ENCODE measurements at places on chromosomes 2 and 18.

DNA sequence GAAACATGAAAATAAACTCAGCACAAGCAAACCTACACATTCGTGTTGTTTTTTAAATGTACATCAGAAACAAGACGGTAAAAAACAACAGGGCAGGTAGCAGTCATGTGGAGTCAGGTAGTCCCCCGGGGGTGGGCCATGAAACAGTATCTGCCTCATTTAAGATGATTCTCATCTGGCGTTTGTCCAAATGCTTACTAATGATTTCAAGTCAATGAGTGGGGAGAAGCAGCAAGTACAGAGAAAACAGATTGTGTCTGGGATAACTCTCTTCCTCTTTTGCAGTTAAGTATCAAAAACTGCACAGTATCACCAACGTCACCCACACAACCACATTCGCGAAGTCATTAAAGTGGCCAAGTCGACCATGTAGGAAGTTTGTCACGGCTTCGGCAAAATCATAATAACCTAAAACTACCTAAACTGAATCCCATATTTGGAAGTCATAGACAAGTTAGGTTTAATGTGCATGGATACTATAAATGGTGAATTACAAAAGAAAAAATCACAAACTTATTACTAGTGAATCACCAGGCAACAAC lies 1.3 kb downstream of the LAPTM4A start:
- DNase-seq = peak; percentile 66

DNA sequence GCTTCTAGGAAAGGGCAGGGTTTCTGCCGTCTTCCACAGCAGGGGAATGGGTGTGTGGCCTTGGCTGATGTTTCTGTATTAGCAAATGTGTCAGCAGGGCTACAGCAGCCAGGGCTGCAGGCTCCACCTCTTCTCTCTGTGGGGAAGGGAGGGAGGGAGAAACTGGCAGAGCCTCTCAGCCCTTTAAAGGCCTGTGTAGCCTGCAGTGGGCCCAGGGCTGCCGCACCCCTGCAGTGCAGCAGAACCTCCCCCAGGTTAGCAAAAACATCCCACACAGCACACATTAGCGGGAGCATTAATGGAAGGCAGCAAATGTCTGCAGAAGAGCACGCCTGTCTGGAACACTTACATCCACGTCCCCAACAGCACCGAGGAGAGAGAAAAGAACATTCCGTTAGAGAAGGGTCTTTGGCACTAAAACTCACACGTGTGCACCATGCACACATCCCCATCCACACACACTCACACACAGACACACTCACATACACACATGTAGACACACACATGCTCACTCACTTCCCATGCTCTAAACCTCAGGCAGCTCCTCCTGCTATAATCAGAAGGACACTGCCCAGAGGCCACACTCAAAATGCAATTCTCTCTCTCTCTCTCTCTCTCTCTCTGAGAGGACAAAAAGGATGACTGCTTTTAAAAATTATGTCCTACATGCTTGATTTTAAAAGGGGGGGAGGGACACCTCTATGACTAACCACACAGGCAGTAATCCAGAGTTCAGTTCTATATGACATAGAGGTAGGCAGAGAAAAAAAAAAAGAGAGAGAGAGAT lies 24.1 kb downstream of the MRPL35 start:
- DNase-seq = no peak

- no peak for DNase-seq
Observed at GRCh38 chr2:121365061-121365460, 80.1 kb upstream of the TFCP2L1 start.

GRCh38 chr2:10514743-10515142 lies 66.6 kb upstream of the ODC1 start:
- DNase-seq = no peak

GRCh38 chr18:37566479-37567060 lies 972 bp upstream of the CELF4 start:
- peak; percentile 40 for DNase-seq

DNA sequence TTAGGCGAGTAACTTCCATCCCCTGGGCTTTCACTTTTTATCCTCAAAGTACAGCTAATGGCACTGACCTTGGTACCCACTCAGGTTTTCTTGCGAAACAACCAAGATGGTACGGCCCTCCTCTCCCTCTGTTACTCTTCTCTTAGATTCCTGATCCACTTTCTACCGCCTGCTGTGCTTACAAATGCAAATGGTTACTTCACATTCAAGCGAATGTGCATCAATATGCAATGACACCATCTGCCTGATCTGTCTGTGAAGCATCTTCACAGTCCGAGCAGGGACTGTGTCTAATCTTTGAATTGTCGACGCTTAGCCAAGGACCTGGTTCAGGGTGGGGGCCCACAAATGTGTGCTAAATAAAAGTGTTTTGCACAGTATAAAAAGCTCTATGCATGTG lies 112.2 kb downstream of the TRIB2 start:
- no peak for DNase-seq

GRCh38 chr18:9771261-9771976 lies 63.3 kb downstream of the RAB31 start:
- no peak for DNase-seq

DNA sequence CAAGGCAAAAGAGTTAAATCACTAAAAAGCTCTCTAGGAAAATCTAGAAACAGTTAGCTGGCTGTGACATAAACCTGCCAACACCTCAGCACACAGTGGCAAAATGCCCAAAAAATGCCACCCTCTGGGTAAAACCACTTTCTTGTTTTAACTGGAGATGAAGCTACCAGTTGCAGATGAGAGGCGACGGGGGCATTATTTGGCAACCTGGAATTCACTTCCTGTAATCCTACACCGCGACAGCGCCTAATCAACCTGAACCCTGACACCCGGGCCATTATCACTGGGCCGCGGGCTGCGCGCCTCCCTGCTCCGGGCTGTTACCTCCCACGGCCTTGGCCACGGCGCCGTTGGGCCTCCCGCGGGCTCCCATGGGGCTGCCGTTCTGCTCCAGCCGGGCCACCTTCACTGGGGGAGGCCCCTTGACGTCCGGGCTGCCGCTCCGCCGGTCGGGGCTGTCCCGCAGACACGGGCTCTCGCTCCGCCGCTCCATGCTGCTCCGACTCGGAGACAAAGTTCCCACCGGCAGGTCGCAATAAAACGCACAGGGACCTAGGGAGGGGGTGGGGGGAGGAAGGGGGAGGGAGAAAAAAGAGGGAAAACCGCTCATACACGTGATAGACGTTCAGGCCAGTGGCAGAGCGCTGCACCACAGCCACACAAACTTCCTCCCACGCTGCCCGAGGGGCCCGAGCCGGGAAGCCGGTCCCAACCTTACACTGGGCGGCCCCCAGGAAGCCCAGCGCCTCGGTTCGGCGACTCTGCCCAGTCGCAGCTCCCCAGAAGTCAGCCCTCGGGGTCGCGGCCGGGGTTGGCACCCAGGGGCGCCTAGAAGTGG lies 2.0 kb downstream of the SATB2 start:
- DNase-seq = peak; percentile 52

DNA sequence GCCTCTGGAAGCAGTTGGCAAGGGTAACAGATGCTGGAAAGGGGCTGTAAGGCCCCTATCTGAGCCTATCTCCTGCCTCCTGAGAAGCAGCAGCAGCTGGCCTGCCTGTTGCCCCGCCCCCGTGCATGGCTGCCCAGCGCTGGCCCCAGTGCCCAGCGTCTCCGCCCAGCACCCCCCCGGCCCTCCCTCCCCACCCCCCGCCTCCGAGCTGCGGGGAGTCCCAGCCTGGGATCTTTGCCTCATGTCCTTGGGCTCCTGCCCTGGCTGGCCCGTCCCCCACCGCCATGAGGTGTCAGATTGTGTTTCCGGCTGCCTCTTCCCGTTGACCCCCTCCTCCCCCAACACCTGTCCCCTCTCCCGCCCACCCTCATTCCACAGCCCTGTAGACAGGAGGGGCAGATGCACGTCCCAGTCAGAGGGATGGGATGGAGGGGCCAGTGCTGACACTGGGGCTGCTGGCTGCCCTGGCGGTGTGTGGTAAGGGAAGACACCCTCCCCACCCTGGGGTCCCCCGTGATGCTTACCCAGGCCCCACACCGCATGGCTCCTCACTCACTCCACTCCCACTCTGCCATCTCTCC lies at the start of gene CHRND:
TSS of gene CHRND (plus strand) at position 370 of the 581 bp plus-strand sequence. CDS start at position 426, 56 bp downstream.
- no peak for DNase-seq

- no peak for DNase-seq
Observed at GRCh38 chr2:136392897-136393505, 275.1 kb upstream of the CXCR4 start.

DNA sequence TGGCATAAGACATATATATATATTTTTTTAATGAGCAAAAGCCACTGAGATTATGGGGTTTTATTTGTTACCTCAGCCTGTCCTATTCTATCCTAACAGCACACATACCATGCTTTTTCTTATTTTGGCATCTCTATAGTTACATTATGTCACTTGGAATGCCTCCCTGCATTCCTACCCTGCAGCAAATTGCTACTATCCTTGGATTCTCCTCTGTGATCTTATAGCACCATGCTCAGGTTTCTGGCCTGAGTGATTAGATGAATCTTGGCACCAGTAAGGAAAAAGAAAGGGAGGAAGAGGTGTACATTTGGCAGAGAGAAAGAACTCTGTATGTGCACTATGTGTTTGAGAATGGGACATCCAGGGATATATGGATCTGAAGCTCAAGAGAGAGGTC lies 86.3 kb upstream of the PELI1 start:
- DNase-seq = no peak

- DNase-seq = no peak
Observed at GRCh38 chr2:233761040-233761769, 1.1 kb downstream of the UGT1A1 start.

- DNase-seq = no peak
Observed at GRCh38 chr2:69517410-69517809, 80.2 kb upstream of the NFU1 start.

GRCh38 chr2:19987936-19988335 lies 2.0 kb downstream of the WDR35 start:
- no peak for DNase-seq

GRCh38 chr18:5538544-5538943 lies 5.3 kb downstream of the EPB41L3 start:
- DNase-seq = no peak

All from NCI-H187 (cell line).